ENCODE measurements at places on chromosomes 3 and 15.
A peak's percentile ranks its signal among the peaks of the same experiment; 100 is the strongest.

DNA sequence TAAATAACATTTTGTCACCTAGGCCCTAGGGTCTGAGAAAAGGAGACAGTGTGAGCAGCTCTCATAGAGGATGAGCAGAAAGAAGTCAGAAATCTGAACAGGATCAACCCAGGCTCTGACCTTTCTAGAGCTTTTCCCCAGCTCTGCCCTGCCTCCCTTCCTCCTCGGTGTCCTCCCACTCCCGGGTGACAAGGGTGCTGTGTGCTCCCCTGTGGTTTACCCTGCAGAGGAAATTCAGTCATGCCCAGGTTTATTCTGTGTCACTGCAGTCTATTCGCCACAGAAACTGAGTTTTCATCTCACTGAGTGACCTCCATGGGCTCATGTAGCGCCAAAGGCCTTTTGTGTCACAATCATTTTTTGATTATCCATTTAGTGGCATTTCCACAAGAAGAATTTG is 76.6 kb downstream of the IL12A start:
- no peak for DNase-seq

DNA sequence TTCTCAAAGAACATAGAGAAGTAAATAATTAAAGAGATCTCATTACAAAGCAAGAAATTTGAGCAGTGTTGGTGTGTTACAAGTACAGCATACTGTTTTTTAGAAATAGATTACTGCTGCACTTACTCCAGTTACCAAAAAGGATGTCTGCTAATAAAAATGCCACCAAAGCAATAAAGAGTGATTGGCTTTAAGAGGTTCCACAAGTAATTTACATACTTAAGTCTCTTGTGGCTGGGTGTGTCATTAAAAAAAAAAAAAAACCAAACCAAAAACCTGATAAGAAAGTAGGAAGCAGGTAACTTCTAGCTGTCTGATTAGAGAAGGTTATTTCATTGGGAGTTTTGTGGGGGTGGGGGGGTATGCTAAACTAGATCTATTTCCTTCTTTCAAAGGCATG is 15.2 kb downstream of the RAB11A start:
- no peak for DNase-seq

DNA sequence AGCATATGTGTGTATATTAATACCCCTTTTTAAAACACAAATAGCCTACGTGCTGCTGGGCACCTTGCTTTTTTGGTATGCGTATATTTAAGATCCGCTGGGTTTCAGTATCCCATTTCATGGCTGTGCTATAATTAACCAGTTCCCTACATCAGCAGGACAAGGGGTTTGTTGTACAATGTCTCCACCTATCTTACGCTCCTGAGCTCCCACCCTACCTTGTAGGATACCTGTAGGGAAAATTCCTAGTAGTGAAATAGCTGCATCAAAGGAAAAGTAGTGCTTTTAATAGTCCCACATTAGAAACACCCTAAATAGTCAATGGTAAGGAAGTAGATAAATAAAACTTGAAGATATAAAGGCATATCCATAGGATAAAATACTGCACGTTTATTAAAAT is 1.4 kb downstream of the MAP6D1 start:
- no peak for DNase-seq

DNA sequence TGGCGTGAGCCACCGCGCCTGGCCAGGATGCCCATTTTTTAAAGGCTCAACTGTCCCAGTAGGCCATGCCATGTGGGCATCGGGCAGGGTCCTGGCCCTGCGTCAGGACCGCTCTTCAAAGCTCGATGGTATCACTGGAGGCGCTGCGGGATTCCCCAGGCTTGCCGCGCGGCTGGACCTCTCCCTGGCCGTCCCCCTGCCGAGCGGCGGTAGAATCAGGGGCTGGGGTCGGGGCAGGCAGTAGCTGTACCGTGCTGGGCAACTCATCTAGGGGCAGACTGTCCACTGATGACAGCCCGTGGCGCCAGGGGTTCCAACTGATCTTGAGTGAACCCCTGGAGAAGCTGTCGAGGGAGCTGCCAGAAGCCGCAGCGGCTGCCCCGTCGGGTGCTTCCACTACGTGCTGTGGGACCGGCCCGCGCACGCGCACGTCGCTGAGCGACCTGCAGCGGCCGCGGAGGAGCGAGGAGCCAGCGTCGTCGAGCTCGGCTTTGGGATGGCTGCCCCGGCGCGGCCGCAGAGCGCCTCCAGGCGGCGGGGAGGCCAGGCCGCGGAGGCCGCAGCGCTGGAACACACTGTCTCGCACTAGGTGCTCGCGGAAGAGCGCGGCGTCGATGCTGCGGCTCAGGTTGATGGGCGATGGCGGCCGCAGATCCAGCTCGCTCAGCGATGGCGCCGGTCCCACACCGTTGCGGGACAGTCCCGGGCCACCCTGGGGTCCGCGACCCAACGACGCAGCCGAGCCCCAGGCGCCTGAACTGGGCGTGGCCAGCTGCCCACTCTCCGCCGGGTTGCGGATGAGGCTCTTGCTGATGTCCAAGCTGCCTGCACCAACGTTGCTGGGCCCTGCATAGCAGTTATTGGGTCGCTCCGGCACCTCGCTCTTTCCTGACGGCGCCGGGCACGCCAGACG is 5.8 kb downstream of the PRRT3 start:
- DNase-seq, result peak; percentile 92

DNA sequence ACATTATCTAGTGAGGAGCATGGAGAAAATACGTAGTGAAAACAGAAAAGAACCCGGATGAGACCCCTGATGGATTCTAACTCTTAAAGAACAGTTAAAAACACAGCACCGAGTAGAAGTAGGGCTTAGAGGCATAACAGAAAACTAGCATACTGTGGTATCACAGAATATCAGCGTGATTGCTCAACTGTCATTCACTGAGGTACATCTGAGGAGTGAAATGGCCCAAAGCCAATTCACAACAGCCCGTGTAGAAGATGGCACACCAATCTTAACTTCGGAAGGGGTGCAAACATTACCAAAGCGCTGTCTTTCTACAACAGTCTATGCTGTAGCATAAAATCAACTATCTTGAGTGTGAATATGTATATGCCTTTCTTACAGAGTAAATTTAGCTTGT is 1.8 kb downstream of the CLASP2 start:
- no peak for DNase-seq

Measured in HCEC 1CT (cell line).